ENCODE measurements at places on chromosomes 12 and 14.

DNA sequence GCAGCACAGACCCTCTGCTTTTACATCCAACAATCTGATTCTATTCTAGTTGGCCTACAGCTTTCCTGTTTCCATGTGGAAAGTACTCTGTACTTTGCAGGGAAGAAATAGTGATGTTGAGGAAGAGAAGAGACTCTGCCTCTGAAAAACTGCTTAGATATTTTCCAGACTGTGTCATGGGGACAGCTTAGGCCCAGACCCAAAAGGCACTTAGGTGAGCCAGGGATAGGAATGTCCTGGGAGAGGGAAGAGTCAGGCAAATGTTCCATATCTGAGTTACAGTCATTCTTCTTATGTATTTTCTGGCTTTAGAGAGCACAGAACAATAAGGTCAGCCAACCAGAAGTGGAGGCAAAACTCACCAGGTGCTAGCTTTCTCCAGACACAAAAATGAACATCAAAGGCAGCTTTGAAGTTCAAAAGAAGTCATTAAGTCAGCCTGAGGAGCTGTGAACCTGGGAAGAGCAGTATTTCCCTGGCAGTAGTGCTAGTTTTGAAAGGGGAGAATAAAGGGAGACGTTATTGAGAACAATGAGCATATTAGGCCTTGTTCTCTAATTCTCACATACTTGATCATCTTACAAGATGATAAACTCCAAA is 199.7 kb upstream of the LMNTD1 start:
- no peak for DNase-seq

GRCh38 chr12:50934371-50934851 is 17.9 kb upstream of the HIGD1C start:
- peak; percentile 89 for DNase-seq

DNA sequence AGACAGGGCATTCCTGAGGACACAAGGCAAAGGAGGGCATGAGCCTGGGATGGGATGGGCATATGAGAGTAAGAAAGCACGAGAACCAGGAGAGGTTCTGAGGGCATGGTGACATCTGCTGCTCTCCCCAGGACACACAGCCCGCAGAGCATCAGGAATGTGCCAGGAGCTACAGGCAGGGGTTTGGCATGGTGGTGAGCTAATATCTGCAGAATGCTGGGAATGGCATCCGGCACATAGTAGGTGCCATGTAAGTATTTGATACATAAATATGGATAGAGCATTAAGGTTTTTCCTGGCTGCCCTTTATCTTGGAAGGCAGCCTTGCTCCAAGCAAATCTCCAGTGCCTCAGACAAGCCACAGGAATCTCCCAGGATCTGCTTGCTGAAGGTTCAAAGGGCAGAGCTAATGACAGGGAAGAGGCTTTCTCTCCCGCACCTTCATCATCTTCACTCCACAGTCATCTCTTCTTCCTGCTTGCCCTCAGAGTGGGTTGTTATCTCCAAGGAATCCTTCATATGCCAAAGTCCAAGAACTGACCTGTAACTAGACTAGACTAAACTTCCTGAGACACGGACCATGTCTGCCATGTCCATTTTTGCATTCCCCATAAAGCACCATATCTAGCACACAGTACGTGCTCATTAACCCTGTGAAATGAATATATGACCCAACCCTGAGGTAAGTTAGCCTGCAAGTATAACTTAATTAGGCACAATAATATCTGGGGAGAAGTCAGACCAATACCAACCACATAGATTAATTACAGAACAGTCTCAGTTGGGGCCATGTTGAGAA is 62.0 kb upstream of the SCN8A start:
- DNase-seq = no peak

DNA sequence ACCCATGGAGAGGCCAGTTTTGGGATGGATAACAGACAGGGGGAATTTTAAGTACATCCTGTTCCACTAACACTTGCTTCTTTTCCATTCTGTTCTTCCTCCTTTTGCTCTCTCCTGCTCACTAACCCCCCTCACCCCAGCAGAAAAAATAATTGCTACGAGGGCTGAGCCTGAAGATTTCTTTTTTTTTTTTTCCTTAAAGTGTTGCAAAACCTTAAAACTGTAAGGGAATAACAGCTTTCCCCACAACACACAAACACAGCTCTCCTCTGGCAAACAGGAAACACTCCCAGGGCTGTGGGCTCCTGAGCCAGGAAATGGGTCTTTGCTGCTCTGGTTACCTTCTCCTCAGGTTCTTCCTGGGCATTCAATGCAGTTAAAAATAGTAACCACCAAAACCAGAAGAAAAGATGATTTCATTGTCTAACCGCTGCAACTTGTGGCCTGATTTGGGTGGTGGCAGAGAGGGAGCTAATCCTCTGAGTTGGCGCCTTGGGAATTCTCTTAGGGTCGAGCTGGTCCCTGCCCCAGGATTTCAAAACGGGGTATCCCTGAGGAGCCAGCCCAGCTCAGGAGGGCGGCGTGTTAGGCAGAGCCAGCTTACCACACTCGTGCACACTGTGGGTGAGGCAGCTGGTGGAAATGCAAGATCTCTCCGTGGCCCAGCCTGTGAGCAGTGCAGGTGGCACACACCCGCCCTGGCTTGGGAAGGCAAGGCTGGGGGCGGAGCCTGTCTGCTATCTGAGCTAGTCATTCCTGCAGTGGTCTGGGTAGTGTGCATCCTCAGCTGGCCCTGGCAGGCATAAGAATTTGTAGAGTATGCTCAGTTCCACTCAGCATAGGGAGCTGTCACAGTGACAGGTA is 17.1 kb upstream of the EMP1 start:
- peak; percentile 82 for DNase-seq

- no peak for DNase-seq
These were observed 357.1 kb downstream of the APAF1 start for GRCh38 chr12:99002156-99002555.

Measured in MV-4-11 (cell line).